ENCODE measurements at places on chromosomes 1 and 21. TPM values are rescaled to one million over a fixed set of nuclear protein-coding genes. Genes with fewer than 3 reads are reported as not detected.

DNA sequence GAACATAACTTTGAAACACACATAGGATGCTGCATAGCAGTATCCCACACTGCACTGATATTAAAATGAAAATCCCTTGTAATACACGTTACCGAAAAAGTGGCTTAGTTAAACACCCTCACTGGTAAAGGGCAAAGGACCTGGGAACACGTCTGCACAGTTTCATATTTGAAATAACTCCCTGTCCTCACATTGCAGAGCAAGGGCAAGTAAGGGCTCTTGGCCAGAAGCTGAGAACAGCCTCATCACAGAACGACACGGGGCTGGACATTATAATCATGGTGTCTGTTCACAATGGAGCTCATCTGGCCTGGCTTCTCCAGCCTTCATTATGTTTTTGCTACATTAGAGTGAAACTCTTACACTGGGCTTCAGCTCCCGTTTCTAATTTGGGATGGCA, 207.0 kb downstream of the PCP4 start:
- DNase-seq: no peak

GRCh38 chr1:206716870-206717673, 32.4 kb downstream of the MAPKAPK2 start:
- no peak for DNase-seq

DNA sequence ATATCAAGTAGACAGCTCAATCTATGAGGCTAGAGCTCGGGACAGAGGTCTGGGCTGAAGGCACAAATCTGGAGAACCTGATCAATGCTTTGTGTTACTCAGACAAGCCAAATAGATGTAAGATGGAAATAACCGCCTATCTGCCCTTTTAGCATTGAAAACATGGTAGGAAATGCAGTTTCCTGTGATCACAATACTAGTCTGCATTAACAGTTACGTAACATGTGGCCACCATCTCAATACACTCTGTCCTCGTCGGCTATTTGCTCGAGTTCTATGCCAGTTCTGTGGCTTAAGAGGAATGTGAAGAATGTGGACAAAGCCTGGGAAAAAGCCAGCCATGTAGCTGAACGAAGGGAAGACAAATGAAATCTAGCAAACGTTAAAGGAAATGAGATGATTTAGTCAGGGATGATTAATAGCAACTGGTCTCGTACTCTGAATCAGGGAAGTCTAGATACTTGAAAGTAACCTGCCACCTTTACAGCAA, 73.3 kb downstream of the HSF2BP start:
- peak; percentile 94 for DNase-seq

- DNase-seq: no peak
Measured at GRCh38 chr1:50851466-50851865, 108.6 kb downstream of the FAF1 start.

- no peak for DNase-seq
Measured at GRCh38 chr21:34986561-34987500, 62.3 kb downstream of the RUNX1 start.

DNA sequence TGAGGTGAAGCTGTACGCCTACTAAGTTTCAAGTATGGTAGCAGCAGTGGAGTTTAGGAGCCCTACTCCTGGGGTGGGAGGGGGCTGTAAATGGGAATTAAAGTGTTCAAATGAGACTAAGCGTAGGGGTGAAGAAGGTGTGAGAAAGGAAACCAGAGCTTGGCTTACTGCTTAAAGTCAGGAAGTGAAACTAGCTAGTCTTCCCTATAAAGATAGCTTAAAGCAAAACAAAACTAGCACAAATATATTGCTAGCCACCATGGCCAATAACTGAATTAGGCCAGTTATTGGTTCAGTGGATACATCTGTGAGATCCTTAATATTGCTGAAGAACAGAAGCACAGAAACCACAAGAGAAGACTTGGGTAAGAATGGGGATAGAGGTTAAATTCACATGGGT, 492.2 kb upstream of the PKN2 start:
- DNase-seq: no peak

- no peak for DNase-seq
Measured at GRCh38 chr1:160315359-160315758, 27.7 kb downstream of the COPA start.

DNA sequence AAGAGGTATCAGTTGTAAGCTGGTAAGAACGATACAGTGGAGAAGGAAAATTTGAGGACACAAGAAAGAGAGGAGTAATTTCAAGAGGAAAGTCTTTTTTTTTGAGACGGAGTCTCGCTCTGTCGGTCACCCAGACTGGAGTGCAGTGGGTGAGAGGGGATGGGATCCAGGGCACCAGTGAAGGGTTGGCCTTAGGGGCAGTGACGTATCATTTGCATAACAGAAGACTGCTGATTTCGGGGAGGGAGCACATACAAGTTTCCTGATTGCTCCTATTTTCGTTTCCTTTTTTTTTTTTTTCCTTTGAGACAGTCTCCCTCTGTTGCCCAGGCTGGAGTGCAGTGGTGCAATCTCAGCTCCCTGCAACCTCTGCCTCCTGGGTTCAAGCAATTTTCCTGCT, 4.2 kb downstream of the S100A13 start:
- DNase-seq: no peak

DNA sequence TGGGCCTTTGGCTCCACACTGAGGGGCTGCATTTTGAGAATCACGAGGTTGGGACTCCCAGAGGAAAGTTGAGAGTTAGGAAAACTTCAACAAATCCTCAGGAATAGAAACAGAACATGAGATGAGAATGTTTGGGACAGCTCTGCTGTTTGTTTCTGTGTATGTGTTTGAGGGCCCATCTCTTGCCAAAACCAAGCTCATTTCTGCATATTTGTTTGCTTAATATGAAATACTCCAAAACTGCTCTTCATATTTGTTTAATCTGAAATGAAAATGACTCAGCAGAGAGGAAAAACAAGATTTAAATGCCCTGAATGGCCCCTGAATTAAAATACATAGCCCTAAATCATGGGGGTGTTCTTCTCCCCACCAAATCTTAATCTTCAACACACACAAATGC, 78.1 kb downstream of the DDR2 start:
- DNase-seq: no peak

DNA sequence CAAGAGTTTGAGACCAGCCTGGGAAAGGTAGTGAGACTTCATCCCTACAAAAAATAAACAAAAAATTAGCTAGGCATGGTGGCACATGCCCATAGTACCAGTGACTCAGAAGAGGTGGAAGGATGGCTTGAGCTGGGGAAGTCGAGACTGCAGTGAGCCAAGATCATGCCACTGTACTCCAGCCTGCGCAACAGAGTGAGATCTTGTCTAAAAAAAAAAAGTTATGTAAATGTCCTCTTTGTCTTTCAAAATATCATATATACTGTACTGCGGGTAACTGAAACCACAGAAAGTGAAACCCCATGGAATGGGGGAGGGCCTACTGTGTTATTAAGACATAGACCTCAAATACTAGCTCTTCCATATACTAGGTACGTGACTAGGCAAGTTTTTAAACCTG, 20.8 kb downstream of the ACADM start:
- DNase-seq: no peak

DNA sequence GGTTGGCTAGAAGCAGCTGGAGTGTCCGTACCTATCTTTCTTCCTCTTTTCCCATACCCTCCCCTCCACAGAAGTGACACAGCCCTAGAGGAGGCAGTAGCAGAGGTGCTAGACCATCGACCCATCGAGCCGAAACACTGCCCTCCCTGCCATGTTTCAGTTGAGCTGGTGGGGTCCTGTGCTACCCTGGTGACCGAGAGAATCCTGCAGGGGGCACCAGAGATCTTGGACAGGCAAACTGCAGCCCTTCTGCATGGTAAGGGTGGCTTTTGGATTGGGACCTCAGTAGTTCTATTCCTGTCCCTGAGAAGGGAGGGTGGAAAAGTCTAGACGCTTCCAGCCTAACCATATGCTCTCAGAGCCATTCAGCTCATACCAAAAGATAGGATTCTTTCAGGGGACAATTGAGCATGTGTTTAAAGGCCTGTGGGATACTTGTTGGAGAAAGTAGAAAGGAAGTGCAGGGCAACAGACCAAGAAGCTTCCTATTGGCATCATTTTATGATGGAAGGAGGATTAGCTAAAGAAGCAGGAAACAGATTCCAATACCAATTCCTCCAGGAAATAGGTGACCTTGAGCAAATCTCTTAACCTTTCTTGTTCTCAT, 11.7 kb upstream of the BNIPL start:
- DNase-seq: peak; percentile 93

- DNase-seq: no peak
Measured at GRCh38 chr1:113745425-113745824, 13.9 kb downstream of the PHTF1 start.

DNA sequence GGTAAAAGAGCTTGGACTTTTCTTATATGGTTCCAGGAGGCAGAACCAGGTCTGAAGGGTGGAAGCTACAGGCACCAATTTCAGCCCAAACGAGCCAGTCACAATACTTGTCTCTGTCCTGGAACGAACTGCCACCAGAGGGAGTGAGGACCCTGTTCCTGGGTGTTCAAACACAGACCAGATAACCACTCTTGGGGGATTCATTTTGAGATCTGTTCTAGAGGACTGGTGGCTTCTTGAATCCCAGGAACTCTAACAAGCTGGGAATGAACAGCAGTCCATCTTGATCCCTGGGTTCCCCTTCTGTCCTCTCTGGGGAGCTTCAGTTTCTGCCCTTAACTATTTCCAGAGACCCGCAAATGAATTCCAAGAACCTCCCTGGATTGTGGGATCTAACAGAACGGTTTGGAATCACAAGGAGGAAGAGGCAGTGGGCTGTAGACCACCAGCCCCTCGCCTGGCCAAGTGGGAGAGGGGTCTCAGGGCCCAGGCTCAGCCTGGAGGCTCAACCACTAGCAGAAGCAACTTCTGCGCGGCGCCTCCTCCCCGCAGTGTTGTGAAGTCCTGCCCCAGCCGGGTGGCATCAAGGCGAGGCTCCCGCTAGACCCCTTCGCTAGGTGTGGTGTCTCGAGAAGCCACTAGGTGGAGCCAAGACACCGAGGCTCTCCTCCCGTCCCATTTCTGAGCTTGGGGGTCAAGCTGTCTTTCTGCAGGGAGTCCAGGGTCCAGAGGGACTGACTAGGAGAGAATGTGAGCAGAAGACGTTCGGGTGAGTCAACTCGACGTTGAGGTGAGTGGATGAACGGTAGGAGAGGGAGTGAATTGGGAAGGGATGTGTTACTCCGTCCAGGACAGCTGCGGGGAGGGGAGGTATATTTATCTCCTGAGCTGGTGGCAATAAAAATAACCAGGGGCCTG, 12.1 kb upstream of the NES start:
- DNase-seq: no peak

- no peak for DNase-seq
Measured at GRCh38 chr21:39483917-39484316, 32.1 kb downstream of the SH3BGR start.

- no peak for DNase-seq
Measured at GRCh38 chr1:107187399-107187798, 46.6 kb downstream of the NTNG1 start.

GRCh38 chr1:154988058-154988954, 5.1 kb upstream of the LENEP start:
- DNase-seq: no peak

- DNase-seq: no peak
Measured at GRCh38 chr1:15031251-15031933, 122.2 kb upstream of the TMEM51 start.

Gene ADAM15
- 142 TPM for total RNA-seq

Gene GSTM1
- total RNA-seq: not detected

Gene SPRR5
- total RNA-seq: not detected

Gene CD48
- 14.6 TPM for total RNA-seq

Gene ERICH3
- under 0.01 TPM for total RNA-seq

Gene PLEKHN1
- 0.17 TPM for total RNA-seq

Gene TEKT2
- total RNA-seq: not detected

All from esophagus muscularis mucosa (tissue), 4 donors.